ENCODE measurements at places on chromosomes 4 and X. TPM values are rescaled to one million over a fixed set of nuclear protein-coding genes. Genes with fewer than 3 reads are reported as not detected.

DNA sequence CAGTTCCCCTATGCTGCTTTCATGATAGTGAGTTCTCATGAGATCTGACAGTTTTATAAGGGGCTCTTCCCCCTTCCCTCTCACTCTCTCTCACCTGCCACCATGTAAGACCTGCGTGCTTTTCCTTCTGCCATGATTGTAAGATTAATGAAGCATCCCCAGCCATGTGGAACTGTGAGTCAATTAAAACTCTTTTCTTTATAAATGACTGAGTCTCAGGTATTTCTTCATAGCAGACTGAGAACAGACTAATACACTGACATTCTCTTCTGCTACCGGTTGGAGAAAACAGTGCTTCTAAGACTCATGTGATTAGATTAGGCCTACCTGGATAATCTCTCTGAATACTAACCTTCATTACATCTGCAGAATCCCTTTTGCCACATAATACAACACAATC lies 45.4 kb upstream of the TRPC5OS start:
- H3K4me1 ChIP-seq = no peaks in the 10 kb centered on the region
- no peak overlapping the region for H3K4me3 ChIP-seq
- H3K27me3 ChIP-seq = peaks cover 64% of the 10 kb centered on the region
- no peak overlapping the region for H3K27ac ChIP-seq
- no peak for DNase-seq

GRCh38 chrX:24480400-24480865 lies 15.3 kb downstream of the PDK3 start:
- H3K27me3 ChIP-seq = peaks cover 73% of the 10 kb centered on the region

DNA sequence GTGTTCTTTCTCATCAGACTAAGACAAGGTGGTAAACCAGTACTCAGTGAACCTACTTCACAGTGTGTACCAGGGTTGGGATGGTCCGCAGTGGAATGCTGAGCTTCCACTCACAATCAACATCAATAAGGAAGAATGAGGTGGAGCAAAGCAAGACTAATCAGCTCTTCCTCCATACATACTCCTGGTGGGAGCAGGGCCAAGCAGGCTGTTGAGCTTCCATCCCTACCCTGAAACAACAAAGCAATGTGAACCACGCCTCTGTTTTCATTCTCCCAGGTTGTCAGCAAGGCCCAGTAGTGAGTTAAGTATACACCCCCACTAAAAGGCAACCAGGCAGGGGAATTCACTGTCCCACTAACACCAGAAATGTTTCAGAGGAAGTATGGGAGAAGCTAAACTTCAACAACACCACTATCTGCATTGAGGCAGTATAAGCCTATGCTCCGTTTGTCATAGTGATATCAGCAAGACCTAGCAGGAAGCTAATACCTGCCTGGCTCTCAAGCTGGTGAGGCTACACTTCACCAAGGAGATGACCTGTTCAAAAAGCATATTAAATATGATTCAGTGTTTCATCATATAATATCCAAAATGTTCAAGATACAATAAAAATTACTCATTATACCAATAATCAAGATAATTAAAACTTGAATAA lies 109.5 kb downstream of the DDX60 start:
- no peaks in the 10 kb centered on the region for H3K27me3 ChIP-seq
- H3K4me1 ChIP-seq = no peaks in the 10 kb centered on the region
- H3K4me3 ChIP-seq = no peak overlapping the region
- no peak overlapping the region for H3K27ac ChIP-seq
- DNase-seq = no peak

GRCh38 chr4:148057516-148057915 lies 325.6 kb downstream of the ARHGAP10 start:
- no peak overlapping the region for H3K4me3 ChIP-seq
- DNase-seq = no peak
- H3K27ac ChIP-seq = no peak overlapping the region
- peaks cover 5% of the 10 kb centered on the region for H3K4me1 ChIP-seq
- H3K36me3 ChIP-seq = peaks cover 23% of the 10 kb centered on the region

DNA sequence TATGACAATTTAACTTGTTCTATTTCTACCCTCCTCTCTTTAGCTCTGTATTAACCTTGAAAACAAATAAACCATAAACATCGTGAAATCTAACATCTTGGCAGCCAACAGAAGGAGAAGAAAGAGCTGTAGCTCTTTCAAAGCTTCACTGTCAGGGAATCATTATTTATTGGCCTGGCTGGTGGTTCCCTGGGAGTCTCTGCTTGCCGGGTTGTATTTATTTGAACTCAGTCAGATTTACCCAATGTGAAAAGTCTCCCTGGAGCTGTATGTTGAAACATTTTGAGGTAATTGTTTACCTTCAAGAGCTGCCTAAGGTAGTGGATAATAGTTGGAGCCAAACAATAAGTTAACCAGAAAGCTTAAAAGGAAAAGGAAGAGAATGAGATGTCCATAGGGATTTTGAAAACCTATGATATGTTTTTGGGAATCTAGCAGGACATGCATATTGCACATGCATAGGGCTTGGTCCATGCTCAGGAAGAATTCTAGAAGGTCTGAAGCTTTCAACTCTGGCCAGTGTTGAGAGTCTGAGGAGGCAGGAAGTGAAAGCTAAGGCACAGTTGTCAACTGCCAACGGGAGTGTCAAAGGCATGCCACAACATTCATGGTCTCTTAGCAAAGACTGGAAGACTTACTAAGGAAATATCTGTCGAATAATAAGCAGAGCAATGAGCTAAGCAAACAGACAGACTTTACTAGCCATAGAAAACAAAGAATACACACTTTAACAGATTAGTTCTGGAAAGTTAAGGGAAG lies 621.6 kb downstream of the PCDH7 start:
- no peak overlapping the region for H3K4me3 ChIP-seq
- no peaks in the 10 kb centered on the region for H3K4me1 ChIP-seq
- no peaks in the 10 kb centered on the region for H3K27me3 ChIP-seq
- DNase-seq = no peak

DNA sequence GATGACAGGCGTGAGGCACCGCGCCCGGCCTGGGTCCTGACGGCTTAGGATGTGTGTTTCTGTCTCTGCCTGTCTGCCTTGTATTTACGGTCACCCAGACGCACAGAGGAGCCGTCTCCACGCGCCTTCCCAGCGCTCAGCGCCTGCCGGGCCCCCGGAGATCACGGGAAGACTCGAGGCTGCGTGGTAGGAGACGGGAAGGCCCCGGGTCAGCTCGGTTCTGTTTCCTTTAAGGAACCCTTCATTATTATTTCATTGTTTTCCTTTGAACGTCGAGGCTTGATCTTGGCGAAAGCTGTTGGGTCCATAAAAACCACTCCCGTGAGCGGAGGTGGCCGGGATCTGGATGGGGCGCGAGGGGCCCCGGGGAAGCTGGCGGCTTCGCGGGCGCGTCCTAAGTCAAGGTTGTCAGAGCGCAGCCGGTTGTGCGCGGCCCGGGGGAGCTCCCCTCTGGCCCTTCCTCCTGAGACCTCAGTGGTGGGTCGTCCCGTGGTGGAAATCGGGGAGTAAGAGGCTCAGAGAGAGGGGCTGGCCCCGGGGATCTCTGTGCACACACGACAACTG lies 1.3 kb downstream of the SHOX start:
- H3K36me3 ChIP-seq = peaks cover 8% of the 10 kb centered on the region
- H3K27me3 ChIP-seq = peaks cover 11% of the 10 kb centered on the region
- no peak overlapping the region for H3K4me3 ChIP-seq
- no peak for DNase-seq
- H3K27ac ChIP-seq = no peak overlapping the region
- H3K4me1 ChIP-seq = no peaks in the 10 kb centered on the region

GRCh38 chr4:186039697-186040096 lies 29.3 kb upstream of the TLR3 start:
- no peaks in the 10 kb centered on the region for H3K4me1 ChIP-seq
- DNase-seq = no peak
- H3K27ac ChIP-seq = no peak overlapping the region
- H3K36me3 ChIP-seq = no peaks in the 10 kb centered on the region

- no peaks in the 10 kb centered on the region for H3K4me1 ChIP-seq
- H3K27me3 ChIP-seq = no peaks in the 10 kb centered on the region
- no peak overlapping the region for H3K27ac ChIP-seq
- no peak for DNase-seq
These were observed 13.7 kb downstream of the FGFR3 start for GRCh38 chr4:1806596-1807331.

DNA sequence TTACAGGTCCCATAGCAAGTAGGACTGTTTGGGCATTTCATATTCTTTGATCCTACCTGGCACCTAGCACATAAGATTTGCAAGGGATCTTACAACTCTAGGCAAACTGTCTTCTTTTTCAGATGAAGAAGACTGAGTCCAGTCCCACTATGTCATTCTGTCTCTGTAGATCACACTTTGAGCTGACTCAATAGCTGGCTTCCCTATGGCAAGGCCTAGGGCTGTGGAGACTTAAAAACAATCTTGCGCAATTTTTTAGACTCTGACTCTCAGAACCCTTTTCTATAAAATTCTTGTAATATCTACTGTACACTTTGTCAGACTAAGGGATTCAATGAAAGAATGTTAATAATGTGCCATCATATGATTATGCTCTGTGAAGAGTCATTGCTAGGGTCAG lies 26.7 kb downstream of the OTC start:
- peak; percentile 7 for DNase-seq
- H3K36me3 ChIP-seq = no peaks in the 10 kb centered on the region
- peaks cover 20% of the 10 kb centered on the region for H3K27me3 ChIP-seq
- no peaks in the 10 kb centered on the region for H3K4me1 ChIP-seq

GRCh38 chr4:144449611-144450010 lies 196.3 kb upstream of the HHIP start:
- no peak overlapping the region for H3K4me3 ChIP-seq
- no peak for DNase-seq
- no peaks in the 10 kb centered on the region for H3K36me3 ChIP-seq
- H3K27ac ChIP-seq = no peak overlapping the region
- H3K27me3 ChIP-seq = no peaks in the 10 kb centered on the region

- H3K36me3 ChIP-seq = no peaks in the 10 kb centered on the region
- H3K27me3 ChIP-seq = peaks cover 22% of the 10 kb centered on the region
- H3K4me3 ChIP-seq = no peak overlapping the region
- DNase-seq = no peak
These were observed 593.9 kb upstream of the PITX2 start for GRCh38 chr4:111216791-111217190.

GRCh38 chr4:26789208-26789607 lies 71.4 kb upstream of the STIM2 start:
- H3K4me1 ChIP-seq = peaks cover 12% of the 10 kb centered on the region
- DNase-seq = no peak
- no peak overlapping the region for H3K27ac ChIP-seq
- peaks cover 6% of the 10 kb centered on the region for H3K36me3 ChIP-seq

DNA sequence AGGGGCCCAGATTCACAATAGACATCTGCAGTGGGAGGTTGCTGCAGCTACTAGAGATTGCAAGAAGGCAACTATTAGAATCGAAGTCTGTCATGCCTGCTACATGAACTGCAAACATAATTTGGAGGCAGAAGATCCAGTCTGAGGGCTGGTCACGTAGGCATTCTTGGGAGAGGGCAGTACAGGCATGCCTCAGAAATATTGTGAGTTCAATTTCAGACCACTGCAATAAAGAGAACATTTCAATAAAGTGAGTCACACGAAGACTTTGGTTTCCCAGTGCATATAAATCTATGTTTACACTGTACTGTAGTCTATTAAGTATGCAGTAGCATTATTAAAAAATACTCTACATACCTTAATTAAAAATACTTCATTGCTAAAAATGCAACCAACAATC lies 585.8 kb upstream of the FAT1 start:
- no peaks in the 10 kb centered on the region for H3K27me3 ChIP-seq
- no peak overlapping the region for H3K27ac ChIP-seq
- peaks cover 25% of the 10 kb centered on the region for H3K4me1 ChIP-seq
- DNase-seq = no peak
- H3K36me3 ChIP-seq = no peaks in the 10 kb centered on the region

DNA sequence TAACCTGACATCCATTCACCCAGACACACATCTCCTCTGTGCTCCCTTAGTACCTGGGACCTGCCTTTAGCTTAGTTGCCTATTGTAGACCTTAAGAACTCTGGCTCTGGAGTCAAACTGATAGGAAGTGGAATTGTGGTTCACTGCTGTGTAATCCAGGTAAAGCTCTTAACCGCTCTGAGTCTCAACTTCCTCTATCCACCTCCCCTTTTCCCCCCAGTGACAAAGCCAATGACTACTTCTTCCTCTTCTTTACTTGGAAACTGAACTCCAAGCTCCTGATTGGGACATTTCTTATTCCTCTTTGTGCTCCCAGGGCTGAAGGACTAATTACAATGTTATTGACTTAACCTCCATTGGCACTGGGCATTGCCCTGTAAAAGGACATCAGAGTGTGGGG lies 94.1 kb downstream of the DRD5 start:
- H3K4me3 ChIP-seq = no peak overlapping the region
- DNase-seq = no peak
- no peak overlapping the region for H3K27ac ChIP-seq
- peaks cover 6% of the 10 kb centered on the region for H3K36me3 ChIP-seq
- no peaks in the 10 kb centered on the region for H3K4me1 ChIP-seq

DNA sequence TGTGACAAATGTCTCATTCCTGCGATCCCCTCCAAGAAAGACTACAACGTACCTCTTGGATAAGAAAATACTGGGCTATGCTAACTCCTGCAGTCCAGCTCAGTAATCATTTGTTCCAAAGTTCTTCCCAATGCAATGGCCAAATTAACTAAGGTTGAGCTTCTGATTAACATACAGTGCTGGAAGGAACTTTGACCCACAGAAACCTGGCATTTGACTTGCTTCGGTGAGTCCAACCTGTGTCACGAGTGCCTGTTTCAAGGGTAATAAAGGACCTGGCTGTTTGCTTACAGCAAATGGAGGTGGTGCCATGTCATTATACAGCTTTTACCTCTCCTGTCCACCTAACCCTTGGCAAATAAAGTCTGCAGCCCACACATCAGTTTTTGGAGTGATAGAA lies 83.2 kb downstream of the RBM47 start:
- no peaks in the 10 kb centered on the region for H3K27me3 ChIP-seq
- H3K27ac ChIP-seq = no peak overlapping the region
- no peak overlapping the region for H3K4me3 ChIP-seq

GRCh38 chr4:183284965-183285364 lies 35.1 kb downstream of the CLDN22 start:
- no peaks in the 10 kb centered on the region for H3K4me1 ChIP-seq
- no peak overlapping the region for H3K27ac ChIP-seq
- H3K4me3 ChIP-seq = no peak overlapping the region
- no peak for DNase-seq

- H3K4me1 ChIP-seq = peaks cover 6% of the 10 kb centered on the region
- H3K27me3 ChIP-seq = peaks cover 52% of the 10 kb centered on the region
These were observed 206.8 kb downstream of the TEX13A start for GRCh38 chrX:105013719-105014118.

Gene CLDN2
- not detected for total RNA-seq

Gene PAK3
- total RNA-seq = 8.5 TPM

Gene MAGEA12
- not detected for total RNA-seq

Gene RRH
- total RNA-seq = not detected

Gene NEUROG2
- total RNA-seq = not detected

Gene DDIT4L
- 0.23 TPM for total RNA-seq

Gene CXCL13
- not detected for total RNA-seq

Data from MCF 10A (cell line).